Right lobe of liver (tissue), 6 donors: ENCODE measurements at places on chromosomes 3 and 15. TPM values are rescaled to one million over a fixed set of nuclear protein-coding genes. Genes with fewer than 3 reads are reported as not detected.

DNA sequence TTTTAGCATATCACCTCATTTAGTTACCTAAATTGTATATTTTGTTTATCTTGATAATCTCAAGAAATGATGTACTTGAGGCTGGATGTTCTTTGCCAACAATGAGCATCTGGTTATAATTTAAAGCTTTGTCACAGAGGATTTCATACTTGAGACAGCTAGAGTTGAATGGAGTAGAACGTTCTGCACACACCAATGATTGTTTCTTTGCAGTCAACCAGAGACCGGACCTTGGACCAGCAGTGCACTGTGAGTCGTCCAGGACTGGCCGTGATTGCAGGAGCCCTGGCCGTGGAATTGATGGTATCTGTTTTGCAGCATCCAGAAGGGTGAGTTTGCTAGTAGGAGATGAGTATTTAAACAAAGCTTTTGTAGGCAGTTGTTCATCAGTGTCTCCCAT lies 90.4 kb downstream of the ATG7 start:
- no peak for DNase-seq

DNA sequence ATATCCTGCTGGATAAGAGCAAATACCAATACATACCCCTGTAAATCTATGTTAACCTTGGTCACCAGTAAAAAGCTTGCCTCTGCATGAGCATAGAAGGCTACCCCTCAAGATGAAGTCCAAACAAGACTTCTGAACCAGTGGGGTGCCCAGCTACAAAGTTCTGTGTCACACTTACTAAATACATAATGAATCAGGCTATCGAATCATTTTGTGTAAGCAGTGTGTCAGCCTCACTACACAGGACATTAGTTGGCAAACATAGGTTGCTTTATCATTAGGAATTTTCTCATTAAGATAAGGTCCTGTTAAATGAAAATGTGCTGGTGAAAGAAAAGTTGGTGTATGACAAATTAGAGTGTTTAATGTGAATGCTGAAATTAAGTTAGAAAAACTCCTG lies 452.0 kb downstream of the MFSD1 start:
- DNase-seq, result no peak

- DNase-seq, result no peak
Measured at GRCh38 chr3:31768479-31769125, 212.5 kb downstream of the OSBPL10 start.

- no peak for DNase-seq
Measured at GRCh38 chr3:43268636-43269035, 17.7 kb upstream of the SNRK start.

DNA sequence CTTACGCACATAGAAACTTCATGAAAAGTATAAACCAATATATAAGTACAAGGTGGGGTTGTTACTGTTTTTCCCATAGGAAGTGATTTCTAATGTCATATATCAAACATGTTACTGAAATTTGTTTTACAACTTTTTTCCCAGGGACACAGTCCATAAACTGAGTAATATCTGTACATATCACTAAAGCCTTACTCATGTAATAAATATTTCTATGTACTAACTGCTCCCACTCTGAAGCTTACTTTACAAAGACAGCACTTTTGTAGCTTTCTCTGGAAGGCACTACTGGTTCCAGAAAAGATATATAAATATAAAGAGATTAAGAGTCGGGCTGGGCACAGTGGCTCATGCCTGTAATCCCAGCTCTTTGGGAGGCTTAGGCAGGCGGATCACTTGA lies 91.7 kb downstream of the MYO5A start:
- no peak for DNase-seq

GRCh38 chr15:96720251-96720650 lies 389.8 kb downstream of the NR2F2 start:
- DNase-seq, result no peak

DNA sequence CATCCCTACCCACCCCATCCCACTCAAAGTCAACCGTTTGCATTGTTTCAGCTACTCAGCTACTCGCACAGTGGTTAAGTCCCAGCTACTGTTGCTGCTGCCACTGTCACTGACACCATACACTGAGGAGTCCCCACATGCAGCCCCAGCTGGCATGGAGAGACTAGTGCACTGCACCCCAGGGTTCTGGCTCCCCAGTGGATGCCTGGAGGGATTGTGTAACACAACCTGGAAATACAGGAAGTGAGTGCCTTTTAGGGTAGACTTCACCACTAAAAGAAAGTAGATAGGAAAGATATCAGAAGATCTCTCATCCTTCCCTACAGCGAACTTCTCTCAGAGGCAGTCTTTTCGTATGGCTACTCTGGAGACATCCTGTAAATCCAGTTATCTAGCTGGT lies 169.2 kb upstream of the STRIT1 start:
- no peak for DNase-seq

- DNase-seq, result no peak
Measured at GRCh38 chr3:83317605-83318004, 1556.2 kb upstream of the GBE1 start.

GRCh38 chr3:182238126-182238525 lies 526.4 kb downstream of the SOX2 start:
- DNase-seq, result no peak

GRCh38 chr3:33006571-33007286 lies 55.3 kb downstream of the CCR4 start:
- no peak for DNase-seq

- no peak for DNase-seq
Measured at GRCh38 chr3:140753865-140754754, 76.2 kb downstream of the TRIM42 start.

GRCh38 chr3:39347586-39347876 lies 18.0 kb downstream of the CCR8 start:
- no peak for DNase-seq

- no peak for DNase-seq
Measured at GRCh38 chr15:67556976-67557570, 14.6 kb downstream of the MAP2K5 start.

GRCh38 chr15:35206060-35206675 lies 121.1 kb upstream of the NANOGP8 start:
- DNase-seq, result no peak

DNA sequence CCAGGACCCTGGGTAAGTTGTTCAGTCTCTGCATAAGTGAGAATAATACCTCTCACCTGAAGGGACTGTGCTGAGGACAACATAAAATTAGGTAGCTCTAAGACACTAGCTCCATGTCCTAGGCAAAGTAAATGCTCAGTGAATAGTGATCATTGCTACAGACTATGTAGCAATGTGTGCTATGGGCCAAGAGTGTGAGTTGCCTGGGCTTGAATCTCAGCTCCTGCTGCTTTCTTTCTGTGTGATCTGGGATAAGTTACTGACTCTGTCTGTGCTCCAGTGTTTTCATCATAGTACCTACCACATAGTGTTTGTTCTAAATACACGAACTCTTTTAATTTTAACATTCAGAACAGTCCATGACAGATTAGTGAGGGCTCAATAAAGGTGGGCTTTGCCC lies 81.1 kb upstream of the MFGE8 start:
- no peak for DNase-seq

DNA sequence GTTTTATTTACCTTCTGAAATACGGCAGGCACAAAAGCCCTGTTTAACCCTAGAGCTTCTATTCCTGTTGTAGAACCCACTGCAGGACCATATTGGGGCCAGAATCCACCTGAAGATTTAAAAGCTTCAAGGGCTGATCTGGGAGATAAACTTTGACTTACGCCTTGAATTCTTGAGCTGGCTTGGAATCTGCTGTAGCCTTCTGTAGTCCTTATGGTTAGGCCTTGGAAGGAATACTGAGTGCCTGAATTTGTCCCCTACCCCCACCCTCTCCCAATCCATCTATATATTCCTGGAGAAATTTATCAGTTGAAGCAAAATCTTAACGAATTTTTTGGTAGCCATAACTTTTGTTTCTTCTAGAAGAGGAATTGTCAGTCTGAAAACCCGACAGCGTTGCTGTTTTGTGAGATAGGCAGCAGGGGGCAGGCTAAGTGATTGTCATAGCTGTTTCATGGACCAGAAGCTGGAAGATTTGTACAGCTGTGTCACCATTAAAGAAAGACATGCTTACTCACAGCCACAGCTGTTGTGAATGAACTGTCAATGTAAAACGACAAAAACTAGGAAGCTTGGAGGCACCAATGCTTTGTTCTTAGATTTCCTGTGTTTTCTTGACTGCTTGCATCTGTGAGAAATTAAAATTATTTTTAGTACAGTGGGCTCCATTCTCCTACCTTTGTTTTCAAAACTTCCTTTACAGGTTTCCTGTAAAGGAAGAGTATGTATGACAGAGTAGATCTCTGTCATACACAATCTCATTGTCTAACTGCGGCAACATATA lies 12.8 kb downstream of the LXN start:
- no peak for DNase-seq

The CCDC54 gene
- total RNA-seq, result not detected

The DGKG gene
- total RNA-seq, result 1.8 TPM

The CNTN4 gene
- 1.6 TPM for total RNA-seq

The C3orf85 gene
- 3.3 TPM for total RNA-seq

The SLC28A2 gene
- 0.30 TPM for total RNA-seq

The IGF1R gene
- total RNA-seq, result 3.6 TPM

The PLA2G4D gene
- not detected for total RNA-seq
